SJSA1 (cell line): ENCODE measurements at places on chromosomes 3 and 15.

DNA sequence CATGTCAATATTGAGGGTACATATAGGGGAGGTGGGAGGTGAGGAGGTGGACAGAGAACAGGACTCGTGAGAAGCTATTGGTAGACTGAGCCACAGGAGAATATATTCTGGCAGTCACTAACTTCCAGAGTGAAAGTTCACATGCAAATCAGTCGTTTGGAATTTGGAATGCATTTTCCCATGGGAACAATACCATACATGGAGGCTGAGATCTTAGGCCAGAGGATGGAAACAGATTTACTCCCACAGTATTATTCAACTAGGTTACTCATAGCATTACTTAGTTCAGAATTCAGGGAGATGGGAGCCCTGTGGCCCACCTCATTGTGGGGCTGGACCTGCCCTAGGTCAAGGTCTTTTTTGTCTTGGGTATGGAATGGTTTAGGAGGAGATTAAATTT is 36.4 kb upstream of the ABHD2 start:
- peak; percentile 29 for DNase-seq

GRCh38 chr15:74336061-74337005 is 31.1 kb downstream of the CYP11A1 start:
- no peak for DNase-seq

GRCh38 chr3:46968783-46969428 is 7.6 kb downstream of the CCDC12 start:
- DNase-seq, result no peak

- DNase-seq, result peak; percentile 14
These were observed 9.1 kb downstream of the PLXND1 start for GRCh38 chr3:129597087-129597999.

DNA sequence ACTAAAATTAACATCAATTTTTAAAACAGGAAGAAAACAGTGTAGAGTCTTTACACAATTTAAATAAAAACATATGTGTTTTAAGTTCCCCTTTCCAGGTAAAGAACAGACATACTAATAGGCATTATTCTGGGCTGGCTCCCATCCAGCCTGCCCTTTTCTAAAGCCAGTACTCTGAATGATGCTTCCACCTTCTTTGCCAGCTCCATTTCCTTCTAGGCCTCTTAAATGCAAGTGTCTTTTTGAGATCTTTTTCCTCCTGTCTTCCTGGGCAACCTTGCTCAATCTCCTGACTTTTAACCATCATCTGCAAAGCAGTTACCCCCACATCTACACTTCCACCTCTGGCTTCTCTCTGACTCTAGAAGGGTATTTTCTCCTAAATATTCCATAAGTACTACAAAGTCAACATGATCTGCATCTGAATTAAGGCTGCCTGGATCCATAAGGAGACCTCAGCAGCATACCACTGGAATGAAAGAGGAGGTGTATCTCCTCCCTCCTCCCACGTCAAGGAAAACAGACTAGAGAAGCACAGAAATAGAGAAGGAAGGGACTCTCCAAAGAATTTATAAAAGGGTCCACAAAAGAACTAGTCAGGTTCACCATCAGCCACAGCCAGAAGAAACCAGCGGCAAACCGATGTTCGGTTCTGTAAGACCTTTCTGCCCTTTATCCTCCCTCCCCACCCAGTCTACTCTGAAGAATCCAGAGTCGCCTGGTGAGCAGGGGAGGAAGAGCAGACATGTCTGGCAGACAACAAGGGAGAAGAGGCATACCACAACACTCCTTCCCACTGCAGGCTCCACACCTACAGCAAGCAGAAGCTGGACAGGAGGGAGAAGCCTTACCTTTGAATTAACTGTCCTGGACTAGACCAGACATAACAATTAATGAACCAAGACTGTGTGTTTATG is 47.1 kb downstream of the GOLIM4 start:
- no peak for DNase-seq

DNA sequence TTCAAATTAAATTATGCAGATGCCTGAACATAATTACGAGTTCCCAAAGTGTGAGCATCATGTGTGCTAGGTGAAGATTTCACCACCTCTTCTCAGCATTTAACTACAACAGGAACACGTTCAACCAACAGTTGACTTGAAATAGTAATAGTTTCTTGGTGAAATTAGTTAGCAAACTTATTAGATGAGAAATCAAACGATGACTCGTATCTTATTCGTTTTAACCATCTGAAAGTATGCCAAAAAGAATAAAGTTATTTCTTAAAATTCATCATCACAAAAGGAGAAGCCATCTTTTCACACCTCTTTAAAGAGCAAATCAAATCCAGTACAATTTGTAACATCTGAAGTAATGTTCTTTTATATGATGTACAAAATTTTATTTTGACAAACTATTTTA is 2.3 kb downstream of the BNC1 start:
- no peak for DNase-seq

DNA sequence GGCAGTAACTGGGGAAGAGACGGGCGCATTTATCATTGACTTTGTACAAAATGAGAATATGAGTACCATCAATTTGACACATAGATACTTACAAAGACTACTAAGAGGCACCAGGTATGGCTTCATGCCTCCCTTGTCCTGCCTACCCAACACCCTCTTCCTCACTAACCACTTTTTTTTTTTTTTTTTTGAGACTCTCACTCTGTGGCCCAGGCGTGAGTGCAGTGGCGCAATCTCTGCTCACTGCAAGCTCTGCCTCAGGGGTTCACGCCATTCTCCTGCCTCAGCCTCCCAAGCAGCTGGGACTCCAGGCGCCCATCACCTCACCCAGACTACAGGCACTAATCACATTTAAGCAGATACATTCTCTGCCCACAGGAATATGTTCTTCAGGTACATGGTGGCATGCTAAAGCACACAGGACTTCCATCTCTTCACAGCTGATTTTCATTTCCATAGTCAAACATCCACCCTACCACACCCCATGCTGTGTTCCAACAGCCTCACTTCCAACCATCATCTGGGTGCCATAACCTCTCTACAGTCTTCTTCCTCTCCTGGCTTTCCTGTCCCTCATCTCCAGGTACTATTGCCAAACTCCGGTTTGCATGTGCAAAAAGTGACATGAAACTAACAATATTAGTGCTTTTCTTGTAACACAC is 41.7 kb downstream of the RAB27A start:
- no peak for DNase-seq

GRCh38 chr3:56324473-56324872 is 143.8 kb downstream of the ERC2 start:
- DNase-seq, result no peak

GRCh38 chr3:76789237-76789636 is 250.7 kb upstream of the ROBO2 start:
- no peak for DNase-seq

DNA sequence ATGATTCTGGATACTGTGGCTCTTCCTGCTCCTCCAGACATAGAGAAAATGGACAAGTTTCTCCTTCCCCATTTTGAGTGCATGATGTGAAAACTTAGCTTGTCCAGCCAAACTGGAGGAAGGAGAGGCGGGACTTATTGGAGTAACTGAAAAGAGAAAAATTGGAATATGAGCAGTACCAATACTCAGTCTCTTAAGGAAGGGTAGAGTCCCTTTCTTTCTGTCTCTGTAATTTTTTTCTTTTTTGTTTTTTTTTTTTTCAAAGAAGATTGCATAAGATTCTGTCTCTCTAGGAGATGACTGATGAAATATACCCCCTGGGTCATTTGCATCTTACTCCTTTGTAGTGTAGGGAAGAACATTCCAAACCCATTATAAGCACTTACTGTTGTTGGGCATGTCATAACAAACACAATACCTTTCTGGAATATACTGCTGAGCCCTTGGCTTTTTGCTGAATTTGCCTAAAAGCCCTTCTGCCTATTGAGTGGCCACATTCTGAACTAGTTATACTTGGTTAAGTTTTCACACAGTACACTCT is 498.1 kb upstream of the TPRG1 start:
- DNase-seq, result peak; percentile 62

- no peak for DNase-seq
These were observed 62.9 kb downstream of the FNDC3B start for GRCh38 chr3:172102123-172102882.

DNA sequence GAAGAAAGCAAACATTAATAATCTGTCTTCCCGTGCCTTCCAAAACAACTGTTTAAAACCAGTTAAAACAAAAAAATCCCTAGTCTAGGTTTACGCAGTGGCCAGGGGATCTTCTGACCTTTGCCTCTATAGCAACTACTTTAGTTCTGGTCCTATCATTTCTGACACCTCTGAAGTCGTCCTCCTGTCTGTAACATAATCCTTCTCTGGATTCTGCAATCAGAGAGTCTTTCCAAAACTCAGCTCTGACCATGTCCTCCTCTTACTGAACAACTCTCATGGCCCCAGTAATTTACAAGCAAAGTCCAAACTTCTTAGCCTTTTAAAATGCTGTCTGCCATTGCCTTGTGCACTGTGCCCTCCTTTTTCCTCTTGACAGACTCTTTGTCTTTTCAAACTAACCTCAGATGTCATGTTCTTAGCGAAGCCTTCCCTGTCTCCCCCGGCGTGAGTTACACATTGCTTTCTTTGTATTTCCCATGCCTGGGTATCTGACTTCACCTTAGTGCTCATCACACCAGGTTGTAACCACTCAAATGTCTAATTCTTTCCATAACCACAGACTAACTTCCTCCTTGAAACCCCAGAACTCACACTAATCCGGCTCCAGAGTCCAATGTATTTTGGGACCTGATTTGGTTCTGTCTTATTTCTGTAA is 105.2 kb upstream of the BNIP2 start:
- DNase-seq, result no peak

DNA sequence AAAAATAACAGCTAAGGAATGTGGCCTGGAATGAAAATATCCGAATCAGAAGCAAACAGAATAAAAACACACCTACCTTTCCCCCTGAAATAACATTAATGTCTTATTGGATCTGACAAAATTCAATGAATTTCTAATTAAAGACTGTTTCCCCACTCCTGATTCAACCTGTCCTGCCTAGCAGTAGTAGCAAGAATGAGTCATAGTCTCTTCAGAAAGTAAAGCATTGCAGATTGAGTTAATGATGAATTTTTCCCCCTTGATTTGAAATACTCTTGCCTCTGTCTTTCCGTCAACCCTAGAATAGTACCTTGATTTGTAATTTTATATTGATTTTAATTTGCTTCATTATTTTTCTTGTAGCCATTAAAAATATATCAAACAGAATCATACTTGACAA is 212.4 kb downstream of the CNTN4 start:
- DNase-seq, result no peak

DNA sequence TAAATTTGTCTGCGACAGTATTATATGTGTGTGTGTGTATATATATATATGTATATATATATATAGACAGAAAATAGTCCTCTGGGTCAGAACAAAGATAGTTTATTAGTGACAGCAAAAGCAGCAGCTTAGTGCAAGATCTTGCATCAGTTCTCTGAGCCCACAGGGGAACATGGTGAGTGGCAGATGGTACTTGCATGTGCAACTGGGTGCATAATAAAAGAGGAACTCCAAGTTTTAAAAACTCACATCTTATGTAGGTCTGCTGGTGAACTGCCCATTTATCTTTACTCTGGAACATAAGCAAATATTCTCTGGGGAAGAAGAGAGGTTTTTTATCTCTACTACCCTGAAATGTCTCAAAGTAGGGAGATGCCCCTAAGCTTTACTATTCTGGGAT is 276.4 kb downstream of the POLQ start:
- no peak for DNase-seq

- peak; percentile 70 for DNase-seq
These were observed 4.0 kb downstream of the FBXL22 start for GRCh38 chr15:63601026-63601703.

- DNase-seq, result no peak
These were observed 245.5 kb downstream of the TBL1XR1 start for GRCh38 chr3:176951586-176952292.

GRCh38 chr3:193554811-193555210 is at the start of gene ATP13A4:
Gene ATP13A4 (minus strand): TSS chr3:193554895. CDS start chr3:193554799, 96 bp downstream.
- no peak for DNase-seq

- peak; percentile 20 for DNase-seq
These were observed 67.2 kb upstream of the TP63 start for GRCh38 chr3:189563853-189564563.

GRCh38 chr3:115239717-115240116 is 92.6 kb upstream of the ZBTB20 start:
- DNase-seq, result peak; percentile 82

DNA sequence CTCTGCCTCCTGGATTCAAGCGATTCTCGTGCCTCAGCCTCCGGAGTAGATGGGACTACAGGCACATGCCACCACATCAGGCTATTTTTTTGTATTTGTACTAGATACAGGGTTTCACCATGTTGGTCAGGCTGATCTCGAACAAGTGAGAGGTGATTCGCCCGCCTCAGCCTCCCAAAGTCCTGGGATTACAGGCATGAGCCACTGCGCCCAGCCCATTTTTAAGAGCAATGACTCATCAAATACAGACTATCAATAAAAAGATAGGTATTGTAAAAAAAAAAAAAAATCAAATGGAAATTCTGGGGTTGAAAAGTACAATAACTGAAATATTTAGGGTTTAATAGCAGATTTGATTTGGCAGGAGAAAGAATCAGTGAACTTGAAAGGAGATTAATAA is 129.0 kb downstream of the TJP1 start:
- no peak for DNase-seq

DNA sequence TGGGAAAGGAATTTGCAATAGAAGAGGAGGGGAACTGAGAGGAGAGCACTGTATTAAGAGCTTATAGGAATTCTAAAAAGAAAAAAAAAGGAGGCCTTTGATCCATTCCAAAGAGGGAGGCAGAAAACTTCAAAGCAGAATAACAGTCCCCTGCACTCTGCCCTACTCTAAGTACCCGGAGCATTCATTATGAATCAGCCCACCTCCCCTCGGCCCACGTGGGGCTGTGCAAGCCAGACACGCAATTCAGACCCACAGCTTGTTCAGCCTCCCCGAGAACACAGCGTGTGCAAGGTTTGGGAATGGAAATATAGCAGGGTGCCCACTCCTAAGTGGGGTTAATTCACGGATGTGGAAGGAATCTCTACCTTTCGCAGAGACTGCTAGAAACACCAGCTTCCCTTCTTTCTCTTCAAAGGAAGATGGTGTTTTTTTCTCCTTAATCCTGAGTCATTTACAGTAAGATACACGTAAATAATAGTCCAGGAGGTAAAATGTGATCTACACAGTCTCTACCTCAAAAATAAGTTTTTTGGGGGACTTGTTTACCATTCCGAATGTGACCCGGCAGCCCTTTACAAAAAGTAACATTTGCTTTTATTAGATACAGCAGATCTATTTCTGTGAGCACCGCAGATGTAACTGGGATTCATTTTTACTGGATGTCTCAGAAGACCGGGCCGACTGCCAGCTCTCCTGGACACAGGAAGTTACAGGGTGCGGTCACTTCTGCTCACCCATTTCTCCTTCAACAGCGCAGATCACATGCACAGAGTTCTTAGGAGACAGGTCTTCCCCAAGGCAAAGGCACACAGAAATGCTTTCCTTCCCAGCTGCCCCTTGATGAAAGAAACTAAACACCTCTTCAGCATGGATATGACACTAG is 768.5 kb upstream of the CFAP20DC start:
- peak; percentile 80 for DNase-seq

GRCh38 chr3:159964166-159964973 is 24.3 kb upstream of the IL12A start:
- peak; percentile 61 for DNase-seq

- DNase-seq, result no peak
These were observed 346.2 kb upstream of the CBLB start for GRCh38 chr3:106215047-106215446.

GRCh38 chr3:38582941-38583645 is 66.4 kb downstream of the SCN5A start:
- DNase-seq, result peak; percentile 19

- no peak for DNase-seq
These were observed 60.7 kb upstream of the HEG1 start for GRCh38 chr3:125116311-125117080.

GRCh38 chr3:21372316-21372715 is 378.7 kb downstream of the ZNF385D start:
- DNase-seq, result no peak

GRCh38 chr3:110332629-110333028 is 739.0 kb upstream of the NECTIN3 start:
- DNase-seq, result no peak
